ENCODE measurements at places on chromosomes 3 and 15. TPM values are rescaled to one million over a fixed set of nuclear protein-coding genes. Genes with fewer than 3 reads are reported as not detected.

DNA sequence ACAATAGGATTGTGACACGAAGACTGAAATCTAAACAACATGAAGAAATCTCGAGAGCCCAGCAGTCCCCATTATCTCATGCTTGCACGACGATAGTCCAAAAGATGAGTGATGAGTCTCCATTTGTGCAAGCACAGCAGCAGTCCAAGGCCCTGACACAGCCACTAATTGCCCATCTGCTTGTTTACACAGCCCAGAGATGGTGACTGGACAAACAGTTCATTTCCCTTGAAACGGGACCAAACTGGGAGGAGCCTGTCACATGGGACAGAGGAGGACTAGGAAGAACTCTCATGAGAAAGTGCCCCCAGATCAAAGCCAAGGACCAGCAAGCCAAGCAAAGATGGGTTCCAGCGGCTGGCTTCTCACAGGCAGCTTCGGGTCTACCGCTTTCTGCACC, 121.0 kb downstream of the GREM1 start:
- no peak overlapping the region for H3K4me3 ChIP-seq
- H3K27ac ChIP-seq = no peak overlapping the region
- H3K4me1 ChIP-seq = no peaks in the 10 kb centered on the region
- no peaks in the 10 kb centered on the region for H3K36me3 ChIP-seq
- no peaks in the 10 kb centered on the region for H3K27me3 ChIP-seq

DNA sequence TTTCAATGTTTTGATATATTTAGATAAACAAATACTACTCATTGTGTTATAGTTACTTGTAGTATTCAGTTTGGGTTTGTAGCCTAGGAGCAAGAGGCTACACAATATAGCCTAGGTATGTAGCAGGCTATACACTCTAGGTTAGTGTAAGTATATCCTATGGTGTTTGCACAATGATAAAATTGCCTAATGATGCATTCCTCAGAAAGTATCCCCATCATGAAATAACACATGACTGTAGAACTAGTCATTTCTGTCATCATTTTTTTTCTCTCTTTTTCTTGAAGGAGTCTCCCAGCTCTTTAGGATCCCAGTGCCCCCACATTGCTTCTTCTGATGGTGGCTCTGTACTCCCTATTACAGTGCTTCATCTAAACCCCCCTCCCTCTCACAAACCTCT, 157.7 kb upstream of the CADPS start:
- no peaks in the 10 kb centered on the region for H3K36me3 ChIP-seq
- no peak for DNase-seq
- H3K27me3 ChIP-seq = no peaks in the 10 kb centered on the region
- H3K4me3 ChIP-seq = no peak overlapping the region
- H3K4me1 ChIP-seq = no peaks in the 10 kb centered on the region

The HESX1 gene
- 1.5 TPM for total RNA-seq

- H3K4me3 ChIP-seq = no peak overlapping the region
- no peaks in the 10 kb centered on the region for H3K36me3 ChIP-seq
- H3K4me1 ChIP-seq = peaks cover 31% of the 10 kb centered on the region
- no peak for DNase-seq
These were observed 142.8 kb upstream of the TSC22D2 start for GRCh38 chr3:150265305-150265704.

- no peaks in the 10 kb centered on the region for H3K36me3 ChIP-seq
- H3K4me1 ChIP-seq = no peaks in the 10 kb centered on the region
- DNase-seq = no peak
- no peaks in the 10 kb centered on the region for H3K27me3 ChIP-seq
- H3K4me3 ChIP-seq = no peak overlapping the region
- no peak overlapping the region for H3K27ac ChIP-seq
These were observed 100.8 kb downstream of the SEMA6D start for GRCh38 chr15:47817969-47818548.

The LRRC3B gene
- total RNA-seq = not detected

The TNFAIP8L3 gene
- total RNA-seq = 0.30 TPM

- H3K27me3 ChIP-seq = no peaks in the 10 kb centered on the region
- peaks cover 11% of the 10 kb centered on the region for H3K4me1 ChIP-seq
- no peaks in the 10 kb centered on the region for H3K36me3 ChIP-seq
- H3K4me3 ChIP-seq = no peak overlapping the region
- DNase-seq = no peak
These were observed 151.5 kb downstream of the LIPC start for GRCh38 chr15:58583171-58583908.

GRCh38 chr3:36891701-36892160, 53.1 kb downstream of the TRANK1 start:
- H3K27me3 ChIP-seq = no peaks in the 10 kb centered on the region
- H3K4me3 ChIP-seq = no peak overlapping the region
- H3K36me3 ChIP-seq = no peaks in the 10 kb centered on the region
- no peak overlapping the region for H3K27ac ChIP-seq

- no peaks in the 10 kb centered on the region for H3K27me3 ChIP-seq
- peaks cover 34% of the 10 kb centered on the region for H3K4me1 ChIP-seq
- no peak overlapping the region for H3K27ac ChIP-seq
- H3K36me3 ChIP-seq = no peaks in the 10 kb centered on the region
- DNase-seq = peak; percentile 84
These were observed 394 bp downstream of the OSBPL10 start for GRCh38 chr3:31980530-31981205.

DNA sequence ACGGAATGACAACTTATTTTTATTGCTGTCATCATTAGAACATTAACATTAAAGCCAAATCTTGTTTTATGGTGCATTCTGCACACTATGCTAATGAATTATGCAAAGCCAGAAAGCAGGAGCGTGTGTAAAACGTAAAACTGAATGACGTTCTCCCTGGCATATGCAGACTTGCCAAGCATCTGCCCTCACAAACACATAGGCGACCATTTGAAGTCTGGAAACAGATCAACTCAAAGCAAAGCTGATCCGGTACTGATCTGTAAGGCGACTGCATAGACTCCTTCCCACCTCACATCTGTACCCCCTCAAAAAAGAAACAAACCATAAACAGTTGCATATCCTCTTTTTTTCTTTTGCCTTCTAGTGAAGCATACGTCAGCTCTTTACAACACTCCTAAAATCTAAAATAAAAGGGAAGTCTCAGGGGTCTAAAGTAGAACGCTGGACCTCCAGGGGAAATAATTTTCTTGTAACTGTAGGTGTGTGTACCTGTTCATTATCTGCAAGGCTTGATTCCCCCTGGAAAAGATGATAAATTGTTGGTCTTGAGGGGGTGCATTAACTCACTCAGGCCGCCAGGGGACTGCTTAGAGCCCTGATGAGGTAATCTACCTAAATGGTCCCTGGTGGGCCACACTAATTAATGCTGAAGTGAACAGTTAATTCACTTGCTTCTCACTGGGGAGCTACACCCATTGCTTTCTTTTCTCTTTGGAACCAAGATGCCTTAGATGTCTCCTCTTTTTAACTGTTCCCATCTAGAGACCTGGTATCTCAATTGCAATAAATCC, 231.4 kb downstream of the CDIN1 start:
- H3K4me1 ChIP-seq = no peaks in the 10 kb centered on the region
- DNase-seq = no peak
- no peaks in the 10 kb centered on the region for H3K27me3 ChIP-seq
- H3K27ac ChIP-seq = no peak overlapping the region
- H3K36me3 ChIP-seq = no peaks in the 10 kb centered on the region

- H3K36me3 ChIP-seq = no peaks in the 10 kb centered on the region
- peaks cover 57% of the 10 kb centered on the region for H3K4me1 ChIP-seq
- H3K4me3 ChIP-seq = no peak overlapping the region
- H3K27me3 ChIP-seq = no peaks in the 10 kb centered on the region
These were observed 219.9 kb downstream of the OPA1 start for GRCh38 chr3:193812791-193813500.

GRCh38 chr3:186514296-186515002, 29.7 kb downstream of the CRYGS start:
- no peak overlapping the region for H3K27ac ChIP-seq
- H3K36me3 ChIP-seq = no peaks in the 10 kb centered on the region
- no peaks in the 10 kb centered on the region for H3K27me3 ChIP-seq
- no peak overlapping the region for H3K4me3 ChIP-seq

The SLC30A4 gene
- 1.2 TPM for total RNA-seq

The MYRIP gene
- total RNA-seq = 0.59 TPM

DNA sequence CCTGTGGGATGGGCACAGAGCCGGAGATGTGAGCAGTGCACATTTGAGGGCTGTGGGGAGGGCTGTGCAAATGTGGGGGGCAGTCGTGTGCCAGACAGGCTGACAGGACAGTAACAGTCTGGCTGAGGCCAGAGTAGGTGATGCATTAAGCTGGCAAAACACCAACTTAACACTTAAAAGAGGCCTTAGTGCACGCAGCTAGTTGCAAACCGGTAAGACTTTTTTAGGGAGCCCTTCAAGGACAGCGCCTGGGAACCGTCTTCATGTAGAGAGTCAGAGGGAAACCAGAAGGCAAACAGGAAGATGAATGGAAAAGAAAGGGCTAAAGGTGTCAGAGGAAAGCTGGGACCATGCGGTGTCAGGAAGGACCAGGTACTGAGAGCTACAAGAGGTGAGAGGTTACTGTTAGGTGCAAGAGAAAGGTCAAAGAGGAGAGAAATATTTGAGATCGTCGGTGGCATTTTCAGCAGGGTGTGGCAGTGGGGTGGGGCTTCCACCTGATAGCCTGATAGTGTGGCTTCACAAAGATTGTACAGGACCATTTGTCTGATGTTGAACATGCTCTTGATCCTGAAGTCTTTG, 30.0 kb upstream of the CHD2 start:
- peaks cover 30% of the 10 kb centered on the region for H3K4me1 ChIP-seq
- no peaks in the 10 kb centered on the region for H3K36me3 ChIP-seq
- H3K4me3 ChIP-seq = no peak overlapping the region
- peak; percentile 42 for DNase-seq
- no peaks in the 10 kb centered on the region for H3K27me3 ChIP-seq

- H3K27me3 ChIP-seq = no peaks in the 10 kb centered on the region
- H3K4me3 ChIP-seq = no peak overlapping the region
- DNase-seq = no peak
- no peak overlapping the region for H3K27ac ChIP-seq
- H3K36me3 ChIP-seq = no peaks in the 10 kb centered on the region
These were observed 51.7 kb downstream of the CNTN3 start for GRCh38 chr3:74562558-74563269.

GRCh38 chr15:101712078-101712477, 12.2 kb downstream of the TARS3 start:
- peak overlapping the region; percentile 89 for H3K27ac ChIP-seq
- no peaks in the 10 kb centered on the region for H3K36me3 ChIP-seq
- peaks cover 19% of the 10 kb centered on the region for H3K4me1 ChIP-seq
- DNase-seq = no peak

DNA sequence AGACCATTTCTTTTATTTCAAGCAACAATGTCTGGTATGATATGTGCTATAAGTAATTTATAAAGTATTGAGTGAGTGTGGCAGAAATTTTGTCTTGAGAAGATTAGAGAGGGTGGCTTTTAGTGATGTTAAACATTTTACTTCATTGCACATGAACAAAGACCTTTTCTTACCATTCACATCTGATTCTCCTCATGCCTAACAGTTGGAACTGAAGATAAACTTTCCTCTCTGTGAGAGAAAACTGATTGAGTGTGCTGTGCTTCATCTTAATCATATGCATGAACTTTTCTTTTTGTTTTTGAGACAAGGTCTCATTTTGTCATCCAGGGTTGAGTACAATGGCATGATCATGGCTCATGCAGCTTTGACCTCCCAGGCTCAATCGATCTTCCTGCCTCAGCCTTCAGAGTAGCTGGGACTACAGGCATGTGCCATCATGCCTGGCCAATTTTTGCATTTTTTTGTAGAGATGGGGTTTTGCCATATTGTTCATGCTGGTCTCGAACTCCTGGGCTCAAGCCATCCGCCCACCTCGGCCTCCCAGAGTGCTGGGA, 377.7 kb upstream of the GOLIM4 start:
- DNase-seq = no peak
- H3K36me3 ChIP-seq = no peaks in the 10 kb centered on the region
- no peak overlapping the region for H3K27ac ChIP-seq
- no peaks in the 10 kb centered on the region for H3K27me3 ChIP-seq
- no peaks in the 10 kb centered on the region for H3K4me1 ChIP-seq
- no peak overlapping the region for H3K4me3 ChIP-seq

DNA sequence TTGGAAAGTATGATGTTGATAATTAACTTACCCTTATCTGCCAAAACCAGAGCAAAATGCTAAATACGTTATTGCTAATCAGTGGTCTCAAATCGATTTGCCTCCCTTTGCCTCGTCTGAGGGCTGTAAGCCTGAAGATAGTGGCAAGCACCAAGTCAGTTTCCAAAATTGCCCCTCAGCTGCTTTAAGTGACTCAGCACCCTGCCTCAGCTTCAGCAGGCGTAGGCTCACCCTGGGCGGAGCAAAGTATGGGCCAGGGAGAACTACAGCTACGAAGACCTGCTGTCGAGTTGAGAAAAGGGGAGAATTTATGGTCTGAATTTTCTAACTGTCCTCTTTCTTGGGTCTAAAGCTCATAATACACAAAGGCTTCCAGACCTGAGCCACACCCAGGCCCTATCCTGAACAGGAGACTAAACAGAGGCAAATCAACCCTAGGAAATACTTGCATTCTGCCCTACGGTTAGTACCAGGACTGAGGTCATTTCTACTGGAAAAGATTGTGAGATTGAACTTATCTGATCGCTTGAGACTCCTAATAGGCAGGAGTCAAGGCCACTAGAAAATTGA, 59.7 kb downstream of the DCUN1D1 start:
- no peak overlapping the region for H3K4me3 ChIP-seq
- peak; percentile 34 for DNase-seq
- H3K27ac ChIP-seq = no peak overlapping the region
- H3K27me3 ChIP-seq = no peaks in the 10 kb centered on the region
- H3K4me1 ChIP-seq = peaks cover 13% of the 10 kb centered on the region

DNA sequence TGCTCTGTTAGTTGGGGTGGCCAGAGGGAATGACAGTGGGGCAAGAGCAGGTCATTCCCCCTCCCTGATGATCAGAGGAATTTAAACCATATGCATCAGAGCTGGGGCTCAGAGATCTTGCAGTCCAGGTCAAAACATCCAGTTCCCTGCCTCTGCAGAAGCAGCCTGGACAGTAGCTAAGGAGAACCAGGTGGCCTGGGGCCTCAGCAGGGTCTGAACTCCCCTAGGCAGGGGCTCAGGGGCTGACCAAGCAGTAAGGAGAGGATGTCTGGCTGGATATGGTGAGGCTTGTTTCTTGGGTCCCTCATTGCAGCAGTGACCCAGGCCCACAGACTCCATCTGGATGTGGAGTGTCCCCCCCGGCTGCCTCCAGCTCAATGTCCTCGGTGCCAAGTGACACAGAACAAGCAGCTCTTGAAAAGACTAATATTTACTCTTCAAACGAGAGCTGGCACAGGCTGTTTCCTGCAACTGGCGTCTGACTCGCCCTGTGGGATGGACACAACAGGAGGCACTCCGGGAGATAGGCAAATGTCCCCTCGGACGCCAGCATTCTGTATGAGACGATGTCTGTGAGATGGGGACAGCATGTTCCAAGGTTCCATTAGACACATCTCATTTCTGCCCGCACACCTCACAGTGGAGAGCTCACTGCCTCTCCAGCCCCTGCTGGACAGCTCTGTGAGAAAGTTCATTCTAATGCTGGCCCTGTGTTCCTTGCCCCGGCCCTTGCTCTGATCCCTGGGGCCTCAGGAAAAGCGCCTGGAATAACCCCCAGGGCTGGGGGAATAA, 37.1 kb downstream of the SEC22C start:
- no peak overlapping the region for H3K4me3 ChIP-seq
- no peak overlapping the region for H3K27ac ChIP-seq
- H3K4me1 ChIP-seq = no peaks in the 10 kb centered on the region
- no peaks in the 10 kb centered on the region for H3K27me3 ChIP-seq
- no peak for DNase-seq

The LRRC34 gene
- total RNA-seq = not detected

The HCLS1 gene
- total RNA-seq = 0.45 TPM

The SHISA5 gene
- 213 TPM for total RNA-seq

GRCh38 chr15:39782441-39783138, at the start of gene FSIP1:
Gene FSIP1 (minus strand): TSS chr15:39782841. CDS start chr15:39776524, 6,317 bp downstream.
- H3K27me3 ChIP-seq = no peaks in the 10 kb centered on the region
- H3K36me3 ChIP-seq = no peaks in the 10 kb centered on the region
- peak within 1 kb of the TSS; percentile 21 for H3K27ac ChIP-seq
- H3K4me1 ChIP-seq = peaks cover 28% of the 10 kb centered on the region
- H3K4me3 ChIP-seq = peak within 1 kb of the TSS; percentile 92
- DNase-seq = peak; percentile 97
